ENCODE measurements at places on chromosomes 7 and 10. TPM values are rescaled to one million over a fixed set of nuclear protein-coding genes. Genes with fewer than 3 reads are reported as not detected.

DNA sequence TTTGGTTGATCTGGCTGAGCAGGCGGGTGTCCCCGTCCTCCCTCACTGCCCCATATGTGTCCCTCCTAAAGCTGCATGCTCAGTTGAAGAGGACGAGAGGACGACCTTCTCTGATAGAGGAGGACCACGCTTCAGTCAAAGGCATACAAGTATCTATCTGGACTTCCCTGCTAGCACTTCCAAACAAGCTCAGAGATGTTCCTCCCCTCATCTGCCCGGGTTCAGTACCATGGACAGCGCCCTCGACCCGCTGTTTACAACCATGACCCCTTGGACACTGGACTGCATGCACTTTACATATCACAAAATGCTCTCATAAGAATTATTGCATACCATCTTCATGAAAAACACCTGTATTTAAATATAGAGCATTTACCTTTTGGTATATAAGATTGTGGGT, 26.9 kb upstream of the TRIM56 start:
- no peak for DNase-seq

DNA sequence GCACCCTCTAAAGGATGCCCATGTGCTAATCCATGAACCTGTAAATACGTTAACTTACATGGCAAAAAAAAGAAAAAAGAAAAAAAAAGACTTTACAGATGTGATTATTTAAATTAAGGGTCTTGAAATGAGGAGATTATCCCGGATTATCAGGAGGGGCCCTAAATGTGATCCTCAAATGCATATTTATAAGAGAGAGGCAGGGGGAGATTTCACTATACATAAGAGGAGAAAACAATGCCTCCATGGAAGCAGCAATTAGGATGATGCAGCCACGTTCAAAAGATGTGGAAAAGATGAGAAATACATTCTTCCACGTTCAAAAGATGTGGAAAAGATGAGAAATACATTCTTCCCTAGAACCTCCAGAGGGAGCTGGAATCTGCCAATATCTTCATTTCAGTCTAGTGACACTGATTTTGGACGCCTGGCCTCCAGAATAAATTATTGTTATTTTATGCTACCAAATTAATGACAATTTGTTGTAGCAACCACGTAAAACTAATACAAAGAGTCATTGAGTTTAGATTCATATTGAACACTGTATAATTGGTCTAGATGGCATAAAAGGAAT, 328.4 kb upstream of the GNAI1 start:
- no peak for DNase-seq

- no peak for DNase-seq
Observed at GRCh38 chr10:91034494-91035159, 113.7 kb upstream of the ANKRD1 start.

DNA sequence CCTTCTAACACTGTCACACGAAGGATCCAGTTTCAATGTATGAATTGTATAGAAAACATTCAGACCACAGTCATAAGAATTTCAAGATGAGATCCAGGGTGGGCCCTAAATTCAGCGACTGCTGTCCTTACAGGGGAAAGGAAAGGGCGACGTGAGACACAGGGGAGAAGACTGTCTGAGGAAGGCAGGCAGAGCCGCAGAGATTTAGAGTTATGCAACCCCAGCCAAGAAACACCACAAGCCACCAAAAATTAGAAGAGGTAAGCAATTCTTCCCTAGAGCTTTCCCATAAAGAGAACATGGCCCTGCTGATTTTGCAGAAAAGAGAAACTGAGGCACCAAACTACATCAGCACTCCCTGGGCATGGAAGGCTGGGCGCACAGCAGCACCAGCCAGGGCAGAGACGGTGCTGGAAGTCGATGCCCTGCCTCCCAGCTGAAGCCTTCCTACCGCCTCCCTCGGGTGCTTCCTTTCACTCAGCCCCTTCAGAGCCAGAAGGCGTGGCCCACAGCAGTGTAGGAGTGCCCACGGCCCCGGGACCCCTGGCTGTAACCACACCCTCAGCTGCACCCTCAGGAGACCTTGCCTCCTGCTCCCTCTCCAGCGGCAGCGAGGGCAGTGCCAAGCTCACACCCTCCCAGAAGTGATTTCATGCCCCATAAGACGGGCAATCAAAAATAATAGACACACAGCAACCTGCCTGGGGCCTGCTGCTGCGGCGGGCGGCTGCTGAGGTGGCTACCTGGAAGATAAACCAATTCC, 81.0 kb upstream of the LRRC4 start:
- DNase-seq, result peak; percentile 41

DNA sequence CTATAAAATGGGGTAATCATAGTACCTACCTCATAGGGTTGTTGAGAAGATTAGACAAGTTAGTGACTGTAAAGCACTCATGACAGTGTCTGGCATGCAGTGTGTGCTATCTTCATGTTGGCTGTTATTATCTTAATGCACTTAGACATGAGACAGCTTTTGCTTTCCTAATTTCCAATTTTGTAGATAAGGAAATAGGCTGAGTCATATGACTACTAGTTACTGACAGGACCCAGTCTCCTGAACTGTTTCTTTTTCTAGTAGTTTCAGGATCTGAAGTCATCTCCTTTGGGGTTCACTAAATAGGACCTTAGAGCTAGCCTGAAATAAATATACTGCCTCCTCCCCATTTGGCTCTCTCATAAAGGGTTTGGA, 74.2 kb downstream of the SNX10 start:
- DNase-seq, result no peak

GRCh38 chr10:61634746-61635145, 28.0 kb upstream of the CABCOCO1 start:
- no peak for DNase-seq

DNA sequence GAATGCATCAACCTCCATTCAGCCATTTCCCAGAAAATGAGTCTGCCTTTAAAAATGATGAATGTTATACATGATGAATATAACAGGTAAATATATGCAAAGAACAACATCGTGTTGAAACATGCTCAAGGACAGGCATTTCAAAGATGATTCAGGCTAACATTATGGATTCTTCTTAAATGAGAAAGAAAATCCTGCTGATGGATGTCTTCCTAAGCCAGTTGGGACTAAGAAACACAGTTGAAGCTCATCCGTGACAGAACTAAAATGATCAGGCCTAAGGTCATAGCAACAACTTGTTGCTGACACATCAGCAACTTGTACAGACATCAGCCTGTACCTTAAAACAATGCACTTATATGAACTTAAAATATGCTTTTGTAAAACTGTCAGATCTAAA, 267.9 kb downstream of the MAGI2 start:
- DNase-seq, result no peak

DNA sequence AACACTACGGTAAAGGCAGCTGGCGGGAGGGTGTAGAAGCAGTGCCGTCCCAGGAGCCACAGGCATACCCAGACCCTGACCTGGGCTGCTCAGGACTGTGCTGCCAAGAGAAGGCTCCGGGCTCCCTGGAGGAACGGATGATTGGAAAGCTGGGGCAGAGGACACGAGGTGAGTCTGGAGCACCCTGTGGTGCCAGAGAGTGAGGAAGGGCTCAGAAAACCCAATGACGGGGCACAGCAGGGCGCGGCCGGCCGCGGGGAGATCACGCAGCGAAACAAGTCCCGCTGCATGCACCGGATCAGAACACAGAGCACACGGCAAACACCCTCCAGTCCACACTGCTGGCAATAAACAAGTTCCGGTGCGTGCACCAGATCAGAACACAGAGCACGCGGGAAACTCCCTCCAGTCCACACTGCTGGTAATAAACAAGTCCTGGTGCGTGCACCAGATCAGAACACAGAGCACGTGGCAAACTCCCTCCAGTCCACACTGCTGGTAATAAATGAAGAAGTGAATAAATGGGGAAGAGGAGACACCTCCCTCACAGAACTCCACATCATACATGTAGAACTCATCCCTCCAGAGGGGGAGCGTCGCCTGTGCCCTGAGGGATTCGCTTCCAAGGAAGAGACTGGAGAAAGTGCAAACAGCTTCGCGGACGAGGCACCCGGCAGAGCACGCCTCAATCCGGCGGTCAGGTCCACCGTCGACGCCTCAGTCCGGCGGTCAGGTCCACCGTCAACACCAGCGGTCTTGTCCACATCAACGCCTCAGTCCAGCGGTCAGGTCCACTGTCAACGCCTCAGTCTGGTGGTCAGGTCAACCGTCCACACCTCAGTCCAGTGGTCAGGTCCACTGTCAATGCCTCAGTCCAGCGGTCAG, 265.0 kb downstream of the MAD1L1 start:
- no peak for DNase-seq

GRCh38 chr7:70886547-70886946, 245.4 kb upstream of the GALNT17 start:
- DNase-seq, result no peak

Gene PIK3CG
- total RNA-seq, result 7.9 TPM

DNA sequence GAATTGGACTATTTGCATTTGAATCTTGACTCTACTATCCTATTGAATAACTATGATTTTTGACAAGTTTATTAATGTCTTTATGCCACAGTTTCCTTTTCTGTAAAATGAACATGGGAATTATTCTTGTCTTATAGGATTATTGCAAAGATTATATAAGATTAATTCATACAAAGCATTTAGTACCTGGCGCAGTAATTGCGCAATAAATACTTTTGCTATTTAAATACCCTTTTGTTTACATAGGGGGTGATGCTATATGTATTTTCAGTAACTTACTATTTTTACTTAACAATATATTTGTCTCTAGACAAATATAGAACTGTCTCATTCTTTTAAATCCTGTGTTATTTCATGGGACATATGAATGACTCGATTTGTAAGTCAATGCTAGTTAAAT, 5.3 kb downstream of the MINPP1 start:
- DNase-seq, result no peak

GRCh38 chr7:22821702-22822485, 755 bp downstream of the TOMM7 start:
- no peak for DNase-seq

DNA sequence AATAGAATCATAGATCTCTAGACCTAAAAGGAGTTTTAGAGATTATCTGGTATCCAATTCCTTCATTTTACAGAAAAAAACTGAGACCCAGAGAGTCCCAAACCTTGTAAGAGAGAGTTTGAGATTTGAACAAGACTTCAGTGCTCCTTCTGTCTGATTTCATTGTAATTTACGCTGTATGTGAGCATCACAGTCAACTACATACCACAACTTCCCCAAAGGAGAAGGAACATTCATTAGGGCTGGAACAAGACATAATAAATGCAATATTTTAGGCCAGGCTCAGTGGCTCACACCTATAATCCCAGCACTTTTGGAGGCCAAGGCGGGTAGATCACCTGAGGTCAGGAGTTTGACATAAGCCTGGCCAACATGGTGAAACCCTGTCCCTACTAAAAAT, 17.3 kb upstream of the PRKAR2B start:
- no peak for DNase-seq

DNA sequence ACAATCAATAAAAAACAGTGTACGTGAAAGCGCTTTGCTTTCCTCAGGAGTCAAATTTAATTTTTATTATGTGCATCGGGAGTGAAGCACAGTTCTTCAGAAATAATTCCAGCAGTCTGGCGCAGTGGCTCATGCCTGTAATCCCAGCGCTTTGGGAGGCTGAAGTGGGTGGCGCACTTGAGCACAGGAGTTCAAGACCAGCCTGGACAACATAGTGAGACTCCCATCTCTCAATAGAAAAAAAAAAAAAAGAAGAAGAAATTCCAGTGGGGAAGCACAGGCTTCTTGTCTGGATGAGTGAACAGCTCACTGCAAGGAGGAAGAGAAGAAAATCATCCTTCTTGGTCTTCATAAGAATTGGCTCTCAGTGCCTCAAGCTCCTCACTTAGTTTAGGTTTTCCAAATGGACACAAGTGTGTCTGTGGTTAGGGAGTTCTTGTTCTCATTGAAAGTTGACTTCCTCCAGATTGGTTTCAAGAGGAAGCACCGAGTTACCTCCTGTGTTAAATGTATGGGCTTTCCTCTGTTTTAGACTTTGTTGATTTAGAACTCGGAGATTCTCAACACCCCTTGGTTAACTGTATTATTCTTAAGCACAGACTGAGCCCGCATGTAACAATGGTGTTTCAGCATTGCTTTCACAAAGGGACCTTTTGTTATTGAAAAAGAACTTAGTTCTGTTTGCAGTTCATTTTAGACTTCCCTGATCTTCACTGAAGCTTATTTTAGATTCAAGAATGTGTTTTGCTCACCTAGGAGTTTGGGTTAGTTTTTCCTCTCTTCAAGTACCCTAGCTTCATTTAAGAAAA, 28.0 kb downstream of the LMTK2 start:
- no peak for DNase-seq

GRCh38 chr7:19772841-19773760, at the start of gene TMEM196:
TMEM196 (minus strand) TSS chr7:19773617; CDS start chr7:19772696, 921 bp downstream.
- DNase-seq, result no peak

Gene NUTM2E
- total RNA-seq, result not detected

GRCh38 chr7:99920149-99920548, 819 bp upstream of the TRIM4 start:
- no peak for DNase-seq

Gene CLCN1
- 0.22 TPM for total RNA-seq

Gene CHCHD3
- 55.5 TPM for total RNA-seq

- DNase-seq, result peak; percentile 22
Observed at GRCh38 chr7:135717693-135718092, 10.3 kb downstream of the SLC13A4 start.

GRCh38 chr10:99530108-99531025, 2.4 kb upstream of the NKX2-3 start:
- DNase-seq, result no peak

- no peak for DNase-seq
Observed at GRCh38 chr7:72182036-72182435, 230.1 kb downstream of the CALN1 start.

GRCh38 chr7:74587435-74588126, 69.9 kb upstream of the GTF2I start:
- DNase-seq, result peak; percentile 92

GRCh38 chr7:105047932-105048331, 33.9 kb downstream of the KMT2E start:
- DNase-seq, result no peak

Gene TFEC
- 12.7 TPM for total RNA-seq

Gene NSUN6
- 8.9 TPM for total RNA-seq

GRCh38 chr10:123135415-123136141, at the start of gene HMX3:
HMX3 (plus strand) TSS chr10:123135970; CDS start chr10:123136051, 81 bp downstream.
- DNase-seq, result no peak

- DNase-seq, result no peak
Observed at GRCh38 chr7:93146036-93146435, 2.1 kb downstream of the SAMD9L start.

Gene ZNF33B
- 8.5 TPM for total RNA-seq

DNA sequence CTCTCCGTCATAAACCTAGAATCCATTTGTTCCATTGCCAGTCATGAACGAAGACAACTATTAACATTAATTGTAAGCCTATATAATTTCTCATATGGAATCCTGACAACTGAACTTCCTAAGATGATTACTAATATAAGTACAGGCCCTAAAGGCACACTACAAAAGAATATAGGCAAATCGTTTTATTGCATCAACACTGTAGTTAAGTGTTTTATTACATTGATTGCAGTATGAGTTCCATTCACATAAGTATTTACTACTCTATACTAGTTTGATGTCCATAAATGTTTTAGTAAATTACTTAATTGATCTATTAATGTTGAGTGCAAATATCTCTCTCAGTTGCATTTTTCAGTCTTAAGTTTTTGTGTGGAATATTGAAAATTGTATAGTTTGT, 113.1 kb upstream of the SEMA3C start:
- DNase-seq, result no peak

- DNase-seq, result peak; percentile 55
Observed at GRCh38 chr7:155136619-155137243, 66.6 kb downstream of the HTR5A start.
